Hematopoietic multipotent progenitor cell (in vitro differentiated cells): ENCODE measurements at places on chromosomes 7 and 10. TPM values are rescaled to one million over a fixed set of nuclear protein-coding genes. Genes with fewer than 3 reads are reported as not detected.

The ZNF316 gene
- 22.1 TPM for total RNA-seq

The PSAP gene
- total RNA-seq = 360 TPM

The ADRA2A gene
- total RNA-seq = 6.5 TPM

The EFCAB10 gene
- not detected for total RNA-seq

The PRSS37 gene
- total RNA-seq = not detected

The CYP3A5 gene
- not detected for total RNA-seq

The GPR22 gene
- total RNA-seq = not detected

The ANKRD1 gene
- not detected for total RNA-seq

The HOXA3 gene
- 14.3 TPM for total RNA-seq

The CXCL12 gene
- total RNA-seq = under 0.01 TPM

The TMEM60 gene
- 6.2 TPM for total RNA-seq

The LRRC61 gene
- total RNA-seq = 46.6 TPM

The BRAF gene
- 26.7 TPM for total RNA-seq

The EPHA1 gene
- total RNA-seq = 6.2 TPM

The OR13A1 gene
- under 0.01 TPM for total RNA-seq

The NYAP1 gene
- under 0.01 TPM for total RNA-seq

The CD36 gene
- total RNA-seq = 3.2 TPM

The GRM8 gene
- not detected for total RNA-seq

The IGF2BP3 gene
- 6.7 TPM for total RNA-seq

The SFTPD gene
- total RNA-seq = not detected

The KNDC1 gene
- total RNA-seq = under 0.01 TPM

The CDHR1 gene
- under 0.01 TPM for total RNA-seq

The PNLIPRP3 gene
- total RNA-seq = not detected

The OR6V1 gene
- total RNA-seq = not detected

The SPOCK2 gene
- 31.0 TPM for total RNA-seq

The CACNB2 gene
- 11.6 TPM for total RNA-seq

The C10orf67 gene
- total RNA-seq = not detected

The MARCHF5 gene
- total RNA-seq = 9.2 TPM
